ENCODE measurements at places on chromosomes 3 and 15.

DNA sequence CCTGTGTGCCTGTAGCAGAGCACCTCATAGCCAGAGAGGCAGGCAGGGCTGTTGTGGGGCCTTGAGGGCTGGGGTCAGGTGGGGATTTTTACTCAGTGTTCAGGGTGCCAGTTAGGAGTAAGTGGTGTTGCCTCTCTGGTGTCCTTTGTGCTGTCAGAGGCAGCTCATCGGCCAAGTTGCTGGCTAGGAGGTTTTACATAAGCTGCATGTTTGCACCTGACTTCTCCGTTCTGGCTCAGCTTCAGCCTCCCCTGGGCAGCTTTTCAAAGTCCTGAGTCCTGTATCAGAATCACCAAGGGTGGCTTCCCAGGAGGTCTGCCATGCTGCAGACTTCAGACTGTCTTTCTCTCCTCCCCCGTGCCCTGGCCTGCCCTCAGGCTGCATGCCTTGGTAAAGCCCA, 242.6 kb upstream of the TPM1 start:
- H3K36me3 ChIP-seq, result no peaks in the 10 kb centered on the region
- H3K4me1 ChIP-seq, result no peaks in the 10 kb centered on the region
- no peak overlapping the region for H3K27ac ChIP-seq
- DNase-seq, result no peak
- no peak overlapping the region for H3K4me3 ChIP-seq

- H3K4me3 ChIP-seq, result no peak overlapping the region
- no peaks in the 10 kb centered on the region for H3K36me3 ChIP-seq
- no peaks in the 10 kb centered on the region for H3K27me3 ChIP-seq
- peaks cover 11% of the 10 kb centered on the region for H3K4me1 ChIP-seq
Measured at GRCh38 chr15:95616306-95616705, 714.2 kb upstream of the NR2F2 start.

DNA sequence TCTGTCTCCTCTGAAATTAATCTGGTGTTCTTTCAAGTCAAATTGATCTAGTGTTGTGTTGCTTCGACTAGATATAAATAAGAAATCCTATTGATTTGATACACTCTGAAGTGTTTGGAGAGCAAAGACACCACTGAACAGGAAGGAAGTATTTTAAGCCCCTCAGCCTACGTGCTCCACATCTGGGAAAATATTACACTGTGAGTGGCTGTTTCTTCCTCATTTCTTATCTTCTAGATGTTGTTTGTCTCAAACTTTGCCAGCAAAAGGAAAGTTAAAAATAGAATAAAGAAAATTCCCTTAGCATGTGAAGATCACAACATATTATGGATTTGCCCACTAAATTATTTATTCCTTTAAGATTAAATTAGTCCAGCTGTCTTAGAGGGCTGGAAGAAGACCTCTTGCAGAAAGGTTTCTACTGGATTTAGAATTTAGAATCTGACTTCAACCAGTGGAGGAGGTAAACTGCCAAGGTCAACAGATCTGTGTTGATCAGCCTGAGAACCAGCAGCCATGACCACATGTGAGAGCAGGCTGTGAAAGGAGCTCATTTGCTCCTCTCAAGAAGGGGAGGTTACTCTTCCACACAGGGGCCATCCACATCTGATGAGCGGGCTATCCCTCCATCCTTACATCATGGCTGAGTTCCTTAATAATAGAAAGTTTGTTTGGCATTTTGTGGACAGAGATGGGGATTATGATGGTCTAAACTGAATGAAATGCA, 46.3 kb upstream of the ACKR4 start:
- no peak for DNase-seq
- H3K27ac ChIP-seq, result peak overlapping the region; percentile 99
- no peaks in the 10 kb centered on the region for H3K27me3 ChIP-seq
- peaks cover 5% of the 10 kb centered on the region for H3K36me3 ChIP-seq
- H3K4me3 ChIP-seq, result peak overlapping the region; percentile 32

GRCh38 chr3:113105093-113105449, 106.3 kb upstream of the BOC start:
- H3K4me1 ChIP-seq, result peaks cover 31% of the 10 kb centered on the region
- no peak for DNase-seq
- no peak overlapping the region for H3K4me3 ChIP-seq
- H3K27ac ChIP-seq, result no peak overlapping the region

DNA sequence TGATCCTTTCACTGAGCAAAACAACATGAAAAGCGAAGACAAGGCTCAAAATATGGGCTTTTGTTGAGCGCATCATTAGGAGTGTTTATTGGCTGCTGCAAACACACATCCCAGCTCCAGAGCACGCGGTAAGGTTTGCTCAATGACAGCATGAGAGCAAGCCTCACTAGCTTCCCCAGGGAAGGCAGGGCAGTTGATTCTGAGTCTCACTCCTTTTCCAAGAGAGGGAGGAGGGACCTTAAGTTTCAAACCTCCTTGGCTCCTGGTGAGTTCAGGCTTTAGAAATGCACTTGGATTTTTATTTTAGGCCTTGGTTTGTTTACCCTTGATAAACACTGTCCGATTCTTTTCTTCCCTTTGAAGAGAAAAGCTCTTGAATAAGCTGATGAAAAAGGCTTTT, 69.1 kb upstream of the CACNA2D3 start:
- no peaks in the 10 kb centered on the region for H3K4me1 ChIP-seq
- no peaks in the 10 kb centered on the region for H3K27me3 ChIP-seq
- H3K4me3 ChIP-seq, result no peak overlapping the region
- H3K27ac ChIP-seq, result no peak overlapping the region
- no peak for DNase-seq
- no peaks in the 10 kb centered on the region for H3K36me3 ChIP-seq

- H3K27ac ChIP-seq, result no peak overlapping the region
- no peaks in the 10 kb centered on the region for H3K27me3 ChIP-seq
- DNase-seq, result no peak
- no peak overlapping the region for H3K4me3 ChIP-seq
Measured at GRCh38 chr3:8790529-8790928, 21.1 kb upstream of the OXTR start.

DNA sequence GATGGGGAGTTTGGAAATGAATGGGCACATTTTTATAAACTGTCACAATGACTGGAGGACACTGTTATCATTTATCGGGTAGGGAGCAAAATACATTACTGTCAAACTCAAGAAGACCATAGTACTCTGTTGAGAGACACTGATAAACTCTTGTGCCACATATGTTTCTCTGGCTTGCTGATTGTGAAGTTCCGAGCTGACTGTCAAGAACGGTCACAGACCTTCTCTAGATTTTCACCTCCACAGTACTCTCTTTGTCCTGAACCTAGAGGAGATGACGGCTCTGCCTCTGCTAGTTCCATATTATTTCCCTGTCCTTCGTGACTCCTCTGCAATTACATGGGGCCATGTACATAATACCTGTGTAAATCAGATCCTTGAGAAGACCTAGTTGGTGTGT, 451.9 kb downstream of the LPP start:
- H3K36me3 ChIP-seq, result peaks cover 30% of the 10 kb centered on the region
- no peak overlapping the region for H3K27ac ChIP-seq
- no peak overlapping the region for H3K4me3 ChIP-seq
- peaks cover 2% of the 10 kb centered on the region for H3K27me3 ChIP-seq
- no peak for DNase-seq
- H3K4me1 ChIP-seq, result peaks cover 2% of the 10 kb centered on the region

- H3K4me3 ChIP-seq, result no peak overlapping the region
- H3K27ac ChIP-seq, result no peak overlapping the region
- no peaks in the 10 kb centered on the region for H3K36me3 ChIP-seq
- H3K4me1 ChIP-seq, result no peaks in the 10 kb centered on the region
Measured at GRCh38 chr15:43294091-43294706, 27.5 kb upstream of the TGM5 start.

- H3K27me3 ChIP-seq, result no peaks in the 10 kb centered on the region
- DNase-seq, result no peak
- H3K4me1 ChIP-seq, result peaks cover 38% of the 10 kb centered on the region
Measured at GRCh38 chr15:91950631-91951329, 97.3 kb downstream of the SLCO3A1 start.

DNA sequence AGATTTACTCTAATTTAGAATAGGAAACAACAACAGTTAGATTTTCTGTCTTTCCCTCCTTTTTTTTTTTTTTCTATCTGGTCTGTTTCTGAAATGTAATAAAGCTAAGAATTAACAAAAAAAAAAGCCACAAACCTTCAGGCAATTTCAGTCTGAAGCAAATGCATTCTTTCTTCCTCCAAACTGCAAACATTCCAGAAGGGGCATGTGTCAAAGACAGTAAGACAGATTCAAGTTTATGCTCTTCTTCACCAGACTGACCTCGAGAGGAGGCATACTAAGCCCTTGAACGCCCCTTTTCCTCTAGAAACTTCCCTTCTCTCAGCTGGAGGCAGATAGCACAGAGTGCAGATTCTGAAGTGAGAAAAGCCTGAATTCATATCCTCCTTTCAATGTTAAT, 654.6 kb upstream of the LMCD1 start:
- no peaks in the 10 kb centered on the region for H3K36me3 ChIP-seq
- no peaks in the 10 kb centered on the region for H3K4me1 ChIP-seq
- no peak overlapping the region for H3K27ac ChIP-seq

GRCh38 chr3:58638591-58638990, 28.0 kb downstream of the FAM3D start:
- peaks cover 2% of the 10 kb centered on the region for H3K27me3 ChIP-seq
- H3K4me3 ChIP-seq, result no peak overlapping the region
- DNase-seq, result no peak
- H3K27ac ChIP-seq, result no peak overlapping the region
- H3K36me3 ChIP-seq, result no peaks in the 10 kb centered on the region

DNA sequence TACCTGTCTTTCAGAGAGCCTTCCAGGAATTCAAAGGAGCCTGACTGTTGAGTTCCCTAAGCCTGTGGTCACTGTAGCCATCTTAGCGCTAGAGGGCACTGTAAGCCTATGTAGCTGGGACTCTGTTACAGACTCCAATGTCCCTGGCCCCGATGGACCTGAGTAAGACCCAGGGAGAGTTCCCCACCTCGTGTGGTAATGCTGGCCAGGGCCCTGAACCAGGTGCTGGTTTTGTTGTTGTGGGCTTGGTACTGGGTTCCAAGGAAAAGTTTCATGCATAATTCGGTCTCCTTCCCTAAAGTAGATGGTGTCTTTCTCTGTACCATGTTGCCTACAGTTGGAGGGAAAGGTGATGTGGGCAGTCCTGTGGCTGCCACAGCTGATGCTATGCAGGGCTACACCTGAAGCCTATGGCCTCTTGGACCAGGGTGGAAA, 32.4 kb downstream of the CDAN1 start:
- peaks cover 9% of the 10 kb centered on the region for H3K36me3 ChIP-seq
- no peaks in the 10 kb centered on the region for H3K27me3 ChIP-seq
- H3K4me3 ChIP-seq, result no peak overlapping the region
